ENCODE measurements at places on chromosomes 7 and 10.

DNA sequence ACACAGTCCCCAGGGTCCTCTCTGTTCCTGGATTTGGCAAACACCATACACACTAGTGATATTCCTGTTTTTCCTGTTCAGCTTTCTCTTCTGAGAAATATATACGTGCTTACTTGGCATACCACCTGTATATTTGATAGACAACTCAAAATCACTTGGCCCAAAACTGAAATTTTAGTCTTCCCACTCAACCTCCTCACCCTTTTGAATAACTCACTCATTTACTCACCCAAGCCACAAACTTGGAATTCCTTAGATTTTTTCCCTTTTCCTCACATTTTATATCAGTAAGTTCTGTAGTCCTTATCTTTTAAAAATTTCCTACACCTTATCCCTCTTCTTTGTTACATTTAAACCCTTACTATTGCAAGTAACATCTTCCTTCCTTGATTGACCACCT, 143.4 kb downstream of the PPP1R3A start:
- DNase-seq = no peak

- DNase-seq = no peak
These were observed 75.0 kb downstream of the SLC25A13 start for GRCh38 chr7:96246919-96247318.

DNA sequence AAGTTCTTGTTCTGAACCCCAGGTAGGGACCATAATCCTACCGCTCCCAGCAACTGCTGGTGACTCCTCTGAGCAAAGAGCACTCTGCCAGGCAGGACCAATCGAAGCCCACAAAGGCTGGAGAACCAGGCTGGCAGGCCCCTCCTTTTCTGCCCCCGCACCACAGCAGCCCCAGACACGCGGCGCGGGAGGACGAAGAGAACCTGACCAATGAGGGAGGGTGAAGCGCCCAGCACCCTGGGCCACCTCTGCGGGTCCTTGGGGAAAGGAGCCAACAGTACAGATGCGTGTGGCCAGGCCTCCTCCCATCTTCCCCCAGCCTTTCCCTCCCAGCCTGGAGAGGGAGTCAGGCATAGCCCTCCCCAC, 25.9 kb downstream of the CTBP2 start:
- DNase-seq = no peak

DNA sequence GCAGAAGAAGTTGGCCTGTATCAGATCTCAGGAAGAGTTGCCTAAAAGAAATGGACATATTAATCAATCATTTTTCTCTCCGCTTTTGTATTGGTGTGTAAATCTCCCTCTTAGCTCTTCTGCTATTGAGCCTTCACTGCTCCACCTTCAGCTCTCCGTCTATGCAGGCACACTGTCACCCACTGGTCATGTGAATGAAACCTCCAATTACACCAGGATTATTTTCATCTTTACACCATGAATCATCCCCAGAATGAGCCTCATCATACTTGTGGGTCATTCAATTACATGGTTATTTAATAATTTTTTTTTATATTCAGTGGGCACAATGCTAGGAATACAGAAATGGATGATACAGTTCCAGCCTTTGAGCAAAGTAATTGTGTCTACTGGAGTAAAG, 92.6 kb downstream of the LRRC4 start:
- no peak for DNase-seq

DNA sequence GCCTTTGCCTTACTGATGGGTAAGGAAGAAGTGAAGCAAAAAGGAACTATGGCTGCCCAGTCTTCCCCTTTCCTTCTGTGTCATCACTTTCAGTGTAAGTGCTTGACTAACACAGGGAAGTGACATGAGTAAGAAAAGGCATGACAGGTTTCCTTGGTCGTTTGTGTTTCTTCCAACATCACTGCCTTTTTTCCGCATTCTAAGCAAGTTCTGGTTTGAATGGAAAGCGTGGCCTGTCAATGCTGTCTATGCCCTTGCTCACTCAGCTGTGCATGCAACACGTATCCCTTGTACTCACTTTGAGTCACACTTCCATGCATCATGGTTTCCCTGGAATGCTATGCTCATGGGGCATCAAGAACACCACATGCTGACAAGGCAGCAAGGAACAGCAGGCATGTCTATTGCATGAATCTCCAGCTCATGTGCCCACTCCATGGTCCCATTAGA, 111.8 kb downstream of the OAT start:
- no peak for DNase-seq

- no peak for DNase-seq
These were observed 40.4 kb upstream of the MPP7 start for GRCh38 chr10:28343252-28343651.

Data from T47D (cell line).